Stimulated activated CD4-positive, alpha-beta T cell treated with anti-CD3 and anti-CD28 coated beads, Interleukin-4, amount 100 ng/mL, for 1 hour (primary cell): ENCODE measurements at places on chromosomes 7 and 10.

GRCh38 chr10:71029411-71029892, 141.1 kb upstream of the PCBD1 start:
- no peak for DNase-seq

GRCh38 chr10:34954142-34954541, 136.0 kb downstream of the CUL2 start:
- no peak for DNase-seq

GRCh38 chr7:78146546-78146945, 348.0 kb downstream of the PHTF2 start:
- no peak for DNase-seq

DNA sequence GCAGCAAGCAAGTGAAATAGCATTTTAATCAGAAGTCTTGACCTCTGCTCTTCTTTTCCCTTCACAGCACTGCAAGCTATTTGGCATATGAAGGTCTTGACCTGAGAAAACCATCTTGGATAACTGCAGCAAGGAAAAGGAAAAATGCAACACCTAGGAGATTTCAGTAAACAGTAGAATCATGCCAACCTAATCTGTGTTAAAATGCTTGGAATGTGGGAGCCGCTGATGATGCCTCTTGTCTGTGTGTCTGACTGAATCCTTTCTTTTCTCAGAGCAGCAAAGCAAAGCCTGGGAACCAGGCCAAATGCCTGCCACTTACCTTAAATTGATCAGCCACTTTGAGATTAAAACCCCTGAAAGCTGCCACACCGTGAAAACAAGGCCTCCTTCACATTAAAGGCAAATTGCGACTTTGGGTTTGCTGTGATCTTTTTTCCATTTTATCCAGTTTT, 80.4 kb upstream of the CDK6 start:
- DNase-seq = no peak

DNA sequence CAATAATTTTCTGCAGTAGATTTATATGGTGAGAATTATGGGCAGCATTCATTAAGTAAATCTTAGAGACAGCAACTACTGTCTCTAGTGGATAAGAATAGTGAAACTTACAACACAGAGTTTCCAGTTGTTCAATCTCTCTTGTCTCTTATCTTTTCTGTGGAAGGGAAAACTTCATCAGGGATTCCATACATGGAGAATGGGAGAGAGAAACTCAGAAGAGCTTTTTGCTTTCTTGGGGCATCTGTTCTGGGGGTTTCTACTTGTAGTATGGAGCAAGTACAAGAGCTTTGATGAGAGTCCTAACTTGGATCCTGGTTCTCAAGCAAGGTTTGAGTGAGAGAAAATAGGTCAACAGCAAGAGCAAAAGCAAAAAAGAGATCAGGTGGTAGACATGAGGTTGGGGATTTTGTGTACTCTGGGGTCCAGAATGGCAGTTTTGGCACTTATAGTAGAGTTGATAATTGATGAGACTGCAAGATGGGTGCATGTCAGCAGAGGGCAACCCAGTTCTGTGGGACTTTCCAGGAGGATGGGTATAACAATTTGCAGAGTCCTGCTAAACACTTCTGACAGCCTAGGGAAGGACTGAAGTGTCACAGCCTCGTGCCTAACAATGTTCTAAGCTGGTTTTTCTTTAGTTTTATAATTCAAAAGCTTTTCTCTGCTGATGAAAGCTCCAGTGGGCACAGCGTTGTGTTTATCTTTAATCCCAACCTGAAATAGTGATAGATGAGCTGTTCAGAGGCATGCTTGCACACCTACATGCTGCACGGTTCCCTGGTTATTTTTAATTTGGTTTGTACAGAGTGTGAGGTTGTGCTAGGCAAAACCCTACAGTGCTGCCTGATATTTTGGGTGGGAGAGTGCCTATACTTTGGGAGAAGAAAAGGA, 32.0 kb upstream of the STRIP2 start:
- peak; percentile 14 for DNase-seq

GRCh38 chr7:49669692-49670260, 103.7 kb upstream of the VWC2 start:
- DNase-seq = no peak

GRCh38 chr10:36388166-36388565, 737.2 kb upstream of the ANKRD30A start:
- no peak for DNase-seq

- no peak for DNase-seq
Measured at GRCh38 chr10:118436742-118437141, 94.6 kb upstream of the FAM204A start.

- no peak for DNase-seq
Measured at GRCh38 chr10:28805390-28805789, 128.1 kb downstream of the BAMBI start.

GRCh38 chr7:92043637-92044036, 90.6 kb downstream of the CYP51A1 start:
- DNase-seq = no peak

- no peak for DNase-seq
Measured at GRCh38 chr7:150432915-150433892, 17.2 kb upstream of the GIMAP8 start.

- no peak for DNase-seq
Measured at GRCh38 chr10:67776371-67776770, 61.6 kb downstream of the DNAJC12 start.

DNA sequence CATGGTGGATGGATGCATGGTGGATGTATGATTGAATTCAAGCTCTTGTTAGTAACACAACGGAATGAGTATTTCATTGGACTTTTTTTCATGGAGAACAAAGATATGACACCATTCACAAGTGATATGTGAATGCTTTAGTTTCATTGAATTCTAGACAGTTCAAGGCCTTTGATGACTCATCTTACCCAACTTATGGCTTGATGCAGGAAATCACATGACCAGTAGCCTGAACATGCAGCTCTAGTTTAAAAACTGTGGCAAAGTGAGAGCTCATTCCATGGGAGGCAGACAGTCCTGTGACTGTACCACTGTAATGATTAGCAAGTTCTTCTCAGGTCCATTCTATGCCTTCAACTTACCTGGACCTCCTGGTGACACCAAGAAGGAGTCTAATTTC, 1239.3 kb downstream of the TYW1 start:
- no peak for DNase-seq

DNA sequence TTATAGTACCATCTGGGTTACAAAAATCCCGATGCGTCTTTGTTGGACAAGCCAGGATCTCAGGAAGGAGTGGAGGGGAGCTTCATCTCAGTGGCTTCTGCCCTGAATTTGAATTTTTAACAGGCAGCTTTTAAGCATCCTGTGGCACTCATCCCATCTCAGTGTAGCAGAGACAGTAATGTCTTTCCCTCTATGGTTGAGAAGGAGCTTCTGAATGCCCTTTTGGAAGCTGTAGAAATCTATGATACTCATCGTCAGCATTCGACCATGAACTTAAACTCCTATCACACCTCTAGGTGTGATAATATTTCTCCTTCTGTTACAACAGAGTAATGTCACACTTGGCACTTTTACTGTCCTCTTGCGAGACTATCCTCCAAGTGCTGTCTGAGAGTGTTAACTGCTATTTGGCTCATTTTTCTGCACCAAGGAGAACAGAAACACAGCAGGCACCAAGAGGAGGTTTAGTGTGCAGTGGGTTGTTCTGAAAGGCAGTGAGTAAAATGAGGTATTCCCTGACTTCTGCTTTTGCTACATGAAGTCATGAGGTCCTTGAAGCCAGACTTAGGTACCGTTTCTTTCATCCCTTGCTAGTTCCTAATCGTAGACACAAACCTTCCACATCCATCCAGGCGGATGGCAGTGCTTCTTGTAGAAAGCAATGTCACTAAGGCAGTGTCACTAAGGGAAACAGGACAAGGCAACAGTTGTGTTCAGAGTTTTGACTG, 177.4 kb downstream of the CELF2 start:
- no peak for DNase-seq

DNA sequence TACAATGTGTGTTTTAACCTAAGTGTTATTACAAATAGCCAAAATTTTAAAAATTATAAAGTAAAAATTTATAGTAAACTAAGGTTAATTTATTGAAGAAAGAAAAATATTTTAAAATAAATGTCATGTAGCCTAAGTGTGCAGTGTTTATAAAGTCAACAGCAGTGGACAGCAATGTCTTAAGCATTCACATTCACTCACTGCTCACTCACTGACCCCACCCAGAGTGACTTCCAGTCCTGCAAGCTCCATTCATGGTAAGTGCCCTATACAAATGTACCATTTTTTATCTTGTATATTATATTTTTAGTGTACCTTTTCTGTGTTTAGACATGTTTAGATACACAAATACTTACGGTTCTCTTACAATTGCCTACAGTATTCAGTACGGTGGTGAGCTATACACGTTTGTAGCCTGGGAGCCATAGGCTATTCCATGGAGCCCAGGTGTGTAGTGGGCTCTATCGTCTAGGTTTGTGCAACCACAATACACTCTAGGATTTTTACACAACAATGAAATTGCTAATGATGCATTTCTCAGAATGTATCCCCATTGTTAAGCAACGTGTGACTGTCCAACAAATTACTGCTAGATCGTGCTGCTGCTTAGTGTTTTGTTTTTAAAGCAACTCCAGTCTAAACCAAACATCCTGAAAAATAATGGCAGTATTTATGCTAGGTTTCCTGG, 108.9 kb upstream of the NAMPT start:
- no peak for DNase-seq
